Mucosa of descending colon (tissue), 3 donors: ENCODE measurements at places on chromosomes 7 and 10. TPM values are rescaled to one million over a fixed set of nuclear protein-coding genes. Genes with fewer than 3 reads are reported as not detected.

DNA sequence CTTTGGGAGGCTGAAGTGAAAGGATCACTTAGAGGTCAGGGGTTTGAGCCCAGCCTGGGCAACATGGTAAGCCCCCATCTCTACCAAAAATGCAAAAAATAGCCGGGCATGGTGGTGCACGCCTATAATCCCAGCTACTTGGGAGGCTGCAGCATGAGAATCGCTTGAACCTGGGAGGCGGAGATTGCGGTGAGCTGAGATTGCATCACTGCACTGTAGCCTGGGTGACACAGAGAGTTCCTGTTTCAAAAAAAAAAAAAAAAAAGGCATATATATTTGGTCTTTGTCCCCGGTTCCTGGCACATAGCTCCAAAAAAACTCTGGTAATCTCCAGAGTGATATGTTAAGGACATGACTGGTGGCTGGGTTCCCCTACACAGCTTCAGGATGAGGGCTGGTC, 147.3 kb downstream of the SEC23IP start:
- no peak for DNase-seq

DNA sequence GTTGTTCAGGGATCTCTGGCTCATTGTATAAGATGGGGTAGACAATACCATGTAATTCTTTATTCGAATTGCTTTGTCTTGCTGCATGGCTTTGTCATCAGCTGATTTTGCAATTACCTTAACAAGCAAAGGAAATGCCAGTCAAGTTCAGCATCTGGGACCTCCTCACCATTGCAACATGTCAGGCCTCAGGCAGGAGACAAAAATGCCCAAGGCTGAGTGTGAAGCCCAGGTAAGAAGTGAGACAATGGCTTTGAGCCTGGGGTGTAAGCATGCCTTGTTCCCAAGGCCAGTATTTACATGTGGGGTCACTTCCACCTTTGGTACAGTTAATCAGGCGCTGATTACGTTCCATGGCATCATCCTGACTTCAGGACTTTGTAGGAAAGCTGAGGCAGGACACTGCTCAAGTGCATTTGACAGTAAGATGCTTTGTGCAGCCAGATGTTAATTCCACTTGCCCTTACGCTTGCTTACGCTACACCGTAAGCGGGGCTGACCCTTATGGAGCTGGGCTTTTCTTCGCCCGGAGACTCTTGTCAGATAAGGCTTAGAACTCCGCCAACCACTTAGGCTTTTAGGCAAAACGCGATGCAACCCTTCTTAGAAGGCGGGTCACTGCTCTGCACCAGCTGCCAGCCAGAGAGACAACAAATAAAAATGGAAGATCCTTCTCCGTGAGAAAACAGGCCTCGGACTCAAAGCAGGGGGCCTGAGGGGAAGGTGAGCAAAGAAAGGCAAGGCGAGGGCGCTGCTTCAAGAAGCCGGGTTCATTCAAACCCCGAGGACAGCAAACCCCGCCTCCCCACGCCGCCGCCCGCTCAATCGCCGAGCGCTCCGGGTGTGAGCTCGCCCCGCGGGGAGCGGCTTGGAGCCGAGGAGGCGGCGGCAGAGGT, 1.3 kb upstream of the SP4 start:
- no peak for DNase-seq

Gene PROSER2
- total RNA-seq, result 6.2 TPM

- no peak for DNase-seq
These were observed 66.3 kb downstream of the CHST15 start for GRCh38 chr10:124027031-124027611.

Gene TUBAL3
- 20.9 TPM for total RNA-seq

Gene HACD1
- 33.8 TPM for total RNA-seq
